ENCODE measurements at places on chromosomes 7 and 10.
A peak's percentile ranks its signal among the peaks of the same experiment; 100 is the strongest.

- DNase-seq, result no peak
Measured at GRCh38 chr7:125112850-125113249, 183.2 kb upstream of the POT1 start.

GRCh38 chr10:46225597-46225996, 61.2 kb upstream of the ANTXRL start:
- DNase-seq, result no peak

DNA sequence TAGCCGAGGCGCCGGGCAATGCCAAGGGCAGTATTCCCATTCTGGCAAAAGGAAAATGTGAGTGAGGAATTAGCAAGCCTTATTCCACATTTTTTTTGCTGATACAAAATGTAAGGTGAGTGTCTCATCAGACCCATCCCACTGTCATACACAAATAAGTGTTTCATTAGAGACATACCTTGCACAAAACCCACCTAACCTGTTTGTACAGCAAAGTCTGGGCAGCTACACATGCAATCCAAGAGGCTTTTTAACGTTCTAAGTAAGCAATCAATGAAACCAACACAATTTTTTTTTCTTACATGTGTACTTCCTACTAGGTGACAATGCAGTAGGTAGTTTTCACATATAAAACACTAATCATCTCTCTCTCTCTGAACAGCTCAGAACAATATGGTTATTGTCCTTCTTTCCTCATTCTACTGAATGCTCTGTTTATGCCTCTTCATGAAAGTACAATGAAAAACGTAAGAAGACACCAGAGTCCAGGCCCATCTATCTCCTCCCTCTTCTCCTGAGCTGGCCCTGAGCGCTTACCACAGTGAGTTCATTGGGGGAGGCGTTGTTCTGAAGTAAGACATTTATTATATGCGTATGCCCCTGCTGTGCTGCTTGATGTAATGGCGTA, 217.2 kb downstream of the ANK3 start:
- DNase-seq, result no peak

- no peak for DNase-seq
Measured at GRCh38 chr10:10956681-10957542, 60.8 kb upstream of the CELF2 start.

DNA sequence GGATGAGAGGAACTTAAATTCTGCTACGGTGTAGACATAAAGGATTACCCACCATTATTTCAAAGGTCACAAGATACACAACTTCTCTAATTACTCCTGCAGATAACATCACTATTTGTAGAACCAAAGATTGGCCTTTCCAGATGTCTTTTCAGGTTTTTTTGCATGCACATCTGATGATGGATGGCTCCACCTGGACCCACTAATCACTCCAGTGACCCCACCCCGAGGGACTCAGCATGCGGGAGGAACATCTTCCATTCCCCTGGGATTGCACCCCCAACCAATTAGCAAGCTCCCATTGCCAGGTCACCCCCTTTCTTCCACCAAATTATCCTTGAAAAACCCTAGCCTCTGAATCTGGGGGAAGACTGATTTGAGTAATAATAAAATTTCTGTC, 608.9 kb downstream of the CNTNAP2 start:
- no peak for DNase-seq

DNA sequence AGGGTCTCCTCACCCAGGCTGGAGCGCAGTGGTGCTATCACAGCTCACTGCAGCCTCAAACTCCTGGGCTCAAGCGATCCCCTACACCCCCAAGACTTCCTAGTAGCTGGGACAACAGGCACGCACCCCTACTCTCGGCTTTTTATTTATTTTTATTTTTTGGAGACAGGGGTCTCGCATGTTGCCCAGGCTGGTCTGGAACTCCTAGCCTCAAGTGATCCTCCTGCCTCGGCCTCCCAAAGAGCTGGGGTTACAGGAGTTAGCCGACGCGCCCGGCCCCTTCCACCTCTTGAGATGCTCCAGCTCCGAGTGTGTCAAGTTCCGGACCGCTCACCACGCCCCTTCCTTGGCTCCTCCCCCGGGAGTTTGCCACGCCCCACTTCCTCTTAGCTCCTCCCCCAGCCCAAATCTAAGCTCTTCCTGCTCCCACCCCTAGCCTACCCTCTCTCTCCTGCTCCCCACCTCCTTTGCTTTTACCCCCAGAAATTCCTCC, 6.3 kb downstream of the NAT16 start:
- peak; percentile 45 for DNase-seq

- DNase-seq, result no peak
Measured at GRCh38 chr10:35707642-35708425, 65.7 kb upstream of the FZD8 start.

GRCh38 chr7:15851201-15851600, 164.7 kb upstream of the MEOX2 start:
- DNase-seq, result no peak

GRCh38 chr10:5449227-5449626, 36.9 kb downstream of the NET1 start:
- DNase-seq, result no peak

DNA sequence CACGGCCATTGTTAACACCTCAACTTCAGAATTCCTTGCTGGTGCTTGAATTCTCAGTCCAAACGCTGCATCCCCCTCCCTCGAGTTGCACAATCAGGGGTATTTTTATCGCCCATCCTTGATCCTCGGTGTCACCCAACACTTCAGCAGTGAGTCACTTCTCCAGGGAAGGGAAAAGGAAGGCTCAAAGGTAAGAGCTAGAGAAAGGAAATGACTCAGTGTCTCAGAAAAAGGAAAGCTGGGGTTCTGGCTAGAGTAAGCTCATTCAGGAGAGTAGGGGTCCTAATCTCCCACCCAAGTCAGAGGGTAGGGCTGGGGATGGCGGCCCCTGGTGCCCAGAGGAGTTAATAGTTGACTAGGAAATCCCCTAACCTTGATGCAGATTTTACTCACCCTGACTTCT, 39.8 kb upstream of the TRIM8 start:
- DNase-seq, result no peak

GRCh38 chr10:27911011-27911410, 87.9 kb downstream of the ODAD2 start:
- DNase-seq, result no peak

DNA sequence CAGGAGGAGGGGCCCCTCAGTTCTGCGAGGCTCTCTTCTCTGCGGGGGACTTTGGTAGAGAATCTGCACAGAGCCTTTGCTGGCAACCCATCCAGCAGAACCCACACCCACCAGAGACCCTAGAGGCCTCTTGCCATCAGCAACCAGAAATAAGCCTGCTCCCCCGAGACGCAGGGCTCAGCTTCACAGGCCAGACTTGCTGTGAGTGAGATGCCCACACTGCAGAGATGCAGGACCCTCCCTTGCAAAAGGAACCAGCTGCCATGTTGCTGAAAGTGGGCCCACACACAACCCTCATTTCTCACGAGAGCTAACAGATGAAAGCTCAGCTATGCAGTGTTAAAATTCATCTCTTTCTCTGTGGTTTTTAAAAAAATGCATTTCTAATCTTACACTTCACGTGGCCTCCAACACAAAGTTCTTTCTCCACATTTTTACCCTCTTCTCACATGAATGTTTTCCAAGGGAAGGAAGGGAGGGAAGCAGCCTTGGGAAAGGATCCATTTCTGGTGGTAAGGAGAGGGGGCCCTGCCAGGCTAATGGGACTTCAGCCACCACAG, 171.6 kb downstream of the CCDC3 start:
- DNase-seq, result no peak

DNA sequence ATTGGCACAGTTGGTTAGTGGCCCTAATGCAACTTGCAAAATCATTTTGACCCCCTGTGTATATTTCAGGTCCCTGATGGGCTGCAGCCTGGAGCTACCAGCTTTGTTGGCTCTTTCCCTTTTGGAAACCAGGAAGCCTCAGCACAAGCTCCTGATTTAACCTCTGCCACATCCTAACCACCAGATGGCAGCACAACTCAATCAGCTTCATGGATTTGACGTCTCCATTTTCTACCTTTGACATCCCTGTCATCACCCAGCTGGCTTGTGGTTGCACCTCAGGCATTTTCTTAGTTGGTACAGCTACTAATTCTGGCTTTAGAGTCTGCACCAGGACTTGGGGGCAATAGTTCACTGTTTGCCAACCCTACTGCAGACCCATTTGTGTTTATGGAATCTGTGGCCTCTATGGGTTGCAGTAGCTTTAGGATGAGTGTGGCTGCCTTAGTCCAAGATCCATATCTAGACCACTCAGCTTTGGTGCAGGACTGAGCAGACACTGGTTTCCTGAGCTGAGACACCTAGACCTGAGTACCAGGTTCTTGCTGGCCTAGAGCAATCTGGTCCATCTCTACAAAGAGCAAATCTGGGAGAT, 456.2 kb downstream of the REEP3 start:
- no peak for DNase-seq

DNA sequence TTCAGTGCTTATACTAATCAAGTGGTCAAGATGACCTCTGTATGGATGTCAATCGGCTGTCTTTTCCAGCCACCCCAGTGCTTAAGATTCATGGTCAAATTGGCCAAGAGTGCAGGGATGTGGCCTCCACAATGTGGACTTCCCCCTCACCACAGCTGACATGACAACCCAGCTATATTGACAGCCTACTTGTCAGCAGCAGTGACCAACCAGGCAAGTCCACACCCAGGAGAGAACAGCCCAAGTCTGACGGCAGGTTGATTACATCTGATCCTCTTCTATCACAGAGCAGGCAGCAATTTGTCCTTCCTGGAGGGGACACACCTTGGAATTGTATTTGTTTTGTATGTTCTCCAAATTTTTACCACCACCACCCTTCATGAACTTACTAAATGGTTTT, 8.2 kb upstream of the ERVW-1 start:
- DNase-seq, result no peak

DNA sequence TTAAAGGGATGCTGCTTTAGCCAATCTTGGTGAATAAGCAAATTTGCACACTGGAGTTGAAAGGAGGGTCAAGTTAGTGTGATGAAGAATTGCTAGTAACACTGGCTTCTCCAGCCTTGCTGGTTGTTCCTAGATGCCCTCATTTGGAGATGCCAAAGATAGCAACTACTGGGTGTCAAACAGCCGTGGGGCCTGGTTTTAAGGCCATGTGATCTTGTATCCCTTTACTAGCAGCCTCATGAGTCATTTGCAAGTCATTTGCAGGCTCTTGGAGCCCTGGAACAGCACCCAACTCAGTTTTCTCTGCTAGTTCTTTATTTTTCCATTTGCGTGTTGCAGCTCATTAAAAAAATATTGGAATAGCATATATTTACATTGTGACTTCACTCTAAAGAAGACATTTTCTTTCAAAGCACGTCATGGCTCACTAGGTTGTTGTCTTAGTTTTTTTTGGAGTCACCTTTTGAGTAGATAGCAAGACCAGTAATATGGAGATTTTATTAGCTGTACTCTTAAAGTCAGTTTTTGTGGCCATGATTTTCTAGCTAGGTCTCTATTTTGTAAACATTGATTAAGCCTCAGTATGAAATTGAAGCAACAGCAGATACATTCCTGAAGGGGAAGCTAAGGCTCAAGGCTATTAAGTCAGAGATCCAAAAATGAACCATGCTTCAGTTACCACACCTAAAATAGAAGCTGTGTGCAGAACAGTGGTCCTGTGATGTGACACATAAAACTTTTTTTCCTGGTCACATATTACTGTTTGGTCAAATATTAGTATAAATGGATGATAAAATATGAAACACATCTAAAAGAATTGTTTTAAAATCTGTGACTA, 1.3 kb downstream of the LSMEM1 start:
- no peak for DNase-seq

DNA sequence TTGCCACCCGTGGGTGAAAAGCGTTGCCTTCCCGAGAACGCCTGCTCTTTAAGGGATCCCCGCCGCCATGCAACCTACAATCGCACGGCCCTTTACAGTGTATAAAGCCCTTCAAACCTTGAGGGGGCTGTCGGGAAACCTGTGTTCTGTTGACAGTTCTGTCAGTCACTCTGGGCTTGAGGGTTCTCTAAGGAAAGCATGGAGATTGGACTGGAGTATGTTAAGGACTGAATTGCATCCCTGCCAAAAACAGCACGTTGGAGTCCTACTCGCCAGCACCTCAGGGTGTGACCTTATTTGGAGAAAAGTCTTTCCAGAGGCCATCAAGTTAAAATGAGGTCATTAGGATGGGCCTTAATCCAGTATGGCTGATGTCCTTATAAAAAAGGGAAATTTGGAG, 70.6 kb downstream of the PFKFB3 start:
- no peak for DNase-seq

All from effector CD8-positive, alpha-beta T cell (primary cell).